ENCODE measurements at places on chromosomes 13 and 19.

- peak; percentile 27 for DNase-seq
These were observed 47.6 kb upstream of the GPI start for GRCh38 chr19:34317311-34317927.

GRCh38 chr19:44988896-44989556, 12.2 kb upstream of the RELB start:
- peak; percentile 59 for DNase-seq

- DNase-seq = no peak
These were observed 159.0 kb downstream of the TEX29 start for GRCh38 chr13:111479412-111479811.

DNA sequence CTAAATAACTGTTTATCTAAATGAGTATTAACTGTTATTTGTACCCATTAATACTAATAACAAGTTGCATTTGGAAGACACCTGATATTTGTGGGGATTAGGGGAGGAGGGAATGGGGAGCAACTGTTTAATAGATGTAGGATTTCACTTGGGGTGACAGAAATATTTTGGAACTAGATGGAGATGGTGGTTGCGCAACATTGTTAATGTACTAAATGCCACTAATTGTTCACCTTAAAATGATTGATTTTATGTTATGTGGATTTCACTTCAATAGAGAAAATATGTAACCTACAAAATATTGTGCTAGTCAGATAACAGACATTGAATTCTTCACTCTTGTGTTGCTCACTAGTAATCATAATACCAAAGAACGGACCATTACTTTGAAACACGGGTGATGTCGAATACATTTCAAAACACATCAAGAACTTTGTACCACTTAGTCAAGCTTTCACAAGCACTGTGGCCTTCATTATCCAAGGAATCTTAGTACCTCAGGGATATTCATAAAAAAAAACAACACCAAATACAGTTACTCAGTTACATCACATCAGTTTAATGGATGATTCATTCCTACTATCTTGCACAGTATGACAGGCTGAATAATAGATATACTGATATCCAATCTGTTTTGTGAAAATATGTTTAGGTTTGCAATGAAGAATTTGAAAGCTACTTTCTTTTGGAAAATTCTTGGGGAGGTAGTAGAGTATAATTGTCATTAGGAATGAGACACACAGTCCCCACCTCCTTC, 721.8 kb downstream of the PCDH9 start:
- DNase-seq = no peak

DNA sequence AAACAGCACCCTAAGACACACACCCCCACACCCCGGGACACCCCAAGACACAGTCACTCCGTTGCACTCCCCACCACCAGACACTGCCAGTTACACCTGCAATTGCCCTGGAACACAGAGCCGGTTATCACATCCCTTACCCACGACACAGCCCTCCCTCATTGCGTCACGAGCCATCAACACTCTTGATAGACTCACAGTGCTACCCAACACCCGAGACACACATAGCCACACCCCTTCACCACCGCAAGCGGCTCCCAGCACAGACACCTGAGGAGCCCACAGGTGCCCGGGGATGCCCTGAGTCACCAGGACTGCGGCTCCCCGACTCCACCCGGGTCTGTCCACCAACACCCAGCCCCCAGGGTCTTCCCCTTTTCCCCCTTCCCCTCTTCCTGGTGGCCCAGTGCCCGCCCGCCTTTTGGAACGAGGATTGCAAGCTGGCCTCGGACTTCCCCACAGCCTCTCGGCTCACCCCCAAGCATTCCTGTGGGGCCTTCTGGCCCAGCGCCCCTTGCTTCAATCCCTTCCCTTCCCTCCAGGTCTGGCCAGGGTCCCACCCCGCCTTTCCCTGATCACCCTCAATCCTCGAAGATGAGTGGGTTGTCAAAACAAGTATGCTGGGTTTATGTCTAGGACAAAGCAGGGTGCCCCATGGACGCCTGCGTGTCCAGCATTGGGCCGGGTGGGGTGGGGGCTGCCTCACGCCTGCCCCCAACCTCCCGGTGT, 1.7 kb upstream of the PTGER1 start:
- DNase-seq = peak; percentile 43

GRCh38 chr13:42413484-42413815, 141.5 kb downstream of the AKAP11 start:
- no peak for DNase-seq

GRCh38 chr13:39566216-39566869, 36.6 kb downstream of the LHFPL6 start:
- DNase-seq = no peak

DNA sequence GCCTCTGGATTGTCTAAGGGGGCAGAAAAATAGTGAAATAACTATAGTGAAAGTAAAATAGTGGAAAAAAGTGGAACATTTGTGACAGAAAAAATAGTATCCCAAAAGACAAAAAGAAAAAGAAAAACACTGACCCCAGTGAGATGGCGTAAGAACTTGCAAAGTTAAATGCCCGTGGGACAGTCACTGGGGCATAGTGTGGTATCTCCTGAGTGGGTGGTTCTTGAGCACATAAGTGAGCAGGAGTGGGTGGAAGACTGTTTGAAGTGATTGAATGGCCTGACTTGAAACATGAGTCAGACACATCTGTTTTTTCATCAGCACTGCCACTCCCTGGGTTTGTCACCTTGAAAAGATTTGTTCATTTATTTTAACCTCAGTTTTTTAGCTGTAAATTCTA, 2.5 kb downstream of the ZNF430 start:
- no peak for DNase-seq

- DNase-seq = no peak
These were observed 7.2 kb upstream of the PABPC3 start for GRCh38 chr13:25088562-25089221.

DNA sequence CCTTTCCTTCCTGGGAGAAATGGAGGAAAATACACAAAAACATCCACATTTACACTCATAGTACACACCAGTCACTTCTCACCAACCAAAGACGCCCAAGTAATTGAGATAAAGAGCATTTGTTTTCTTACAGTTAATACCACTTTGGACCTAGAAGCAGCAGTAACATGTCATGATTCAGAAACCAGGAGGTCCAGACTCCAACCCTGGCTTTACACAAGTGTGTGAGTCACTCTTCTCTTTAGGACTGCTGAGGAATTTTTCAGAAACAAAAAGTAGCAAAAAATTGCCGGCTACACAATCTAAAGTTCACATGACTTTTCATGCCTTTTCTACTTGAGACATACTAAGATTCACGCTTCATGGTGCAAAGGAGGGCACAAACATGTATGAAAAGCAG, 42.1 kb downstream of the TUBGCP3 start:
- DNase-seq = no peak

DNA sequence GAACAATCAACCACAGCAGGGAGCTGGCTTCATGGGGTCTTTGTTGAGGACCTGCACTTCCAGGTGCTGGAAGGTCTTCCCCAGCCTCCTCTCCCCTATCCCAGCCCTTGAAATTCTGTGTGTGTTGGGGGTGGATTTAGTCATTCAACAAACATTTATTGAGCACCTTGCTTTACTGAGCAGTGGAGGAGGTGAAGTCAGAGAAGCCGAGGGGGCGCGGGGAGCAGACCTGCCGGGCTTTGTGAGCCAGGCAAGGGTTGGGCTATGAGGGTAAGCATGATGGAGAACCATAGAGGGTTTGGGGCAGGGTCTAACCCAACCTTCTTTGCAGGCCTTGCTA, 3.5 kb upstream of the C19orf85 start:
- DNase-seq = no peak
